ENCODE measurements at places on chromosomes 11 and 22.

GRCh38 chr22:44965171-44965570 lies 44.6 kb downstream of the PHF21B start:
- no peak for DNase-seq

DNA sequence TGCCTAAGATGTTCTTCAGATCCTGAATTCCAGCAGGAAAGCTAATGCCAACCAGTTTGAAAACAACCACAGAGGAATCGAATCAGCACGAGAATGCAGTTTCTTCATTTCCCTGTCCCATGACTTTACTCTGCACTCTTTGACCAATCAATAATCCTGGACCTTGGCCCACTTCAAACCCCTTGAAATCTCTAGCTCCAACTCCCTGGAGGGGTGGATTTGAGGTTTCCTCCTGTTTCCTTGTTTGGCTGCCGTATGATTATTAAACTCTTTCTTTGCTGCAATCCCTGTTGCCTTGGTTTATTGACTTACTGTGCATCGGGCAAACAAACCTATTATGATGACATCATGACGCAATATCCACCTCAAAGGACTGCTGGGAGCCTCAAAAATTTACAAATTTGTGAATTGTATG lies 109.3 kb downstream of the FBXO7 start:
- no peak for DNase-seq

GRCh38 chr11:14314127-14314526 lies 44.9 kb downstream of the RRAS2 start:
- DNase-seq: no peak

DNA sequence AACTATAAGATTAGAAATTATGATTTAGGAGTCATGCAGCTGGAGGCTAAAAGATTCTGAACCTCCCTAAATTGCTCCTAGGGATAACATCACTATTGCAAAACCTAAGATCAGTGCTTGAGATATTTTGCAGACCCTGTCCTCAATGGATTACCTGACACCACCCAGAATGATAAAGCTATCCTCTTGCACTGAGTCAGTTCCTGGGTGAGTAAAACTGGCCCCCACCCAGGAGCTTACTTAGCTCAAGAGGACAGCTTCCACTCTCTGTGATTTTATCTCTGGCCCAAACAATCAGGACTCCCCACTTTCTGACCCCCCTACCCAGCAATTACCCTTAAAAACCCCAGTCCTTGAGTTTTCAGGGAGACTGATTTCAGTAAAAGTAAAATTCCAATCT lies 2074.4 kb upstream of the RAG2 start:
- DNase-seq: no peak

GRCh38 chr11:29957431-29957830 lies 59.4 kb downstream of the KCNA4 start:
- DNase-seq: no peak

- no peak for DNase-seq
Measured at GRCh38 chr11:123228496-123229163, 33.6 kb upstream of the CLMP start.

- DNase-seq: no peak
Measured at GRCh38 chr11:117629891-117630538, 167.0 kb downstream of the DSCAML1 start.

DNA sequence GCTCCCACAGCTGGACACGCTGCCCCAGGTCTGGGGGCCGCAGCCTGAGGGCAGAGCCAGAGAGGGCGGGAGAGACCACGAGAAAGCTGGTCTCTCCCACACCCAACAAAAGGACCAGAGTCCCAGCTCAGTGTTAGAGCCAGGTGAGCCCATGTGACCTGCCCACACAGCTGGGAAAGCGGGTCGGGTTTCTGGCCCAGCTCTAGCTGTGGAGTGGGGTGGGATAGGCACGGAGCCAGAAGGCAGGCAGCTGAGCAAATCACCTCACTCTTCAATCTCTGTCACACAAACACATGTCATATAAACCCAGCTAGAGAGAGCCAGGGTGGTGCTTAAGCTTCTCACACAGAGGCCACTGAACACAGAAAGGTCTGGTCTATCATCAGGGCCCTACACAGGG lies 7.8 kb upstream of the EIF3D start:
- DNase-seq: no peak

DNA sequence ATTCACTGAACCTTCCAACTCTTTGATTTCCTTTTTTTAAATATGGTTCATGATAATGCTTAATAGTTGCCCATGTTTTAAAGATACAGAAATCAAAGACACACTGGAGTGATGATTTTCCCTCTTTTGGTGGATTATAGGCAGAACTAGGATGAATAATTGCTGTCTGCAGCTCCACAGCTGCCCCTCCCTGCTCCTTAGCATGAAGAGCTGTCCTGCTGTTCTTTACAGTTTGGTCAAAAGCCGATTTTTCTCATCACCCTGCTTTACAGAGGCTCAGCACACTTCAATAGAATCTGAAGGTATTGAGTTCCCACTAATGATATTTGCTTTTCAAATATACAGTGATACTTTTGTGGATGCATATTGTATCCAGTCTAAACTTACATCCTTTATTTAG lies 202.6 kb downstream of the AASDHPPT start:
- DNase-seq: no peak

DNA sequence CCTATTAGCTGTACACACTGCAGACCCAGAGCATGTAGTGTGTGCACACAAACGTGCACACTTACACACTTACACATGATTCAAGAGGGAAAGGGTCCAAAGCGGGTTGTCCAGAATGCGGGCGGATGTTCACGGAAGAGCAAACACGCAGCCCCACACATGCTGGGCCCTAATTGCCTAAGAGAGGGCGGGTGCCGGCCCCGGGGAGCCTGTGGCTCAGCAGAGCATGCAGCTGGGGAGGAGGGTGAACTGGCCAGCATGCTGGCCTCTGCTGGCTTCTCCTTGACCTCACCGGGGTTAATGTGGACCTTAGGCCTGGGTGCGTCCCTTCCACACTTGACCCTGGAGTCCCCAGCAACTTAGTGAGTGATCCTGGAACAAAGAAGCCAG lies 816.3 kb downstream of the BRD1 start:
- no peak for DNase-seq

DNA sequence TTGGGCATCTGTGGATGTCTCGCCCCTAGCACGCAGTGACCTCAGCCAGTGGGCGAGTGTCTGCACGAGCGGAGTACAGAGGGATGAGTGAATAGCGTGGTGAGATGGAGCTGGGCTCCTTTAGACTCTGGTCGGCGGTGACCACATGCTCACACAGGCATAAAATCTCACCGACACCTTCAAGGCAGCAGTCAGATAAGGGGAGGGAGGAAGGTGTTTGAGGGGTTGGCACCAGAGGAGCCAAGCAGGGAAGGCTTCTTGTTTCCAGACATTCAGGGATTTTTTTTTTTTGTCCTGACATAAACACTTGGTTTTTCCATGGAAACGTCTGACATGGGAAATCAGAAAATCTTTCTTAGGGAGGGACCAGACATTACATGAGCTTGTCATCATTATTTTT lies 35.8 kb downstream of the GRIK4 start:
- DNase-seq: no peak

DNA sequence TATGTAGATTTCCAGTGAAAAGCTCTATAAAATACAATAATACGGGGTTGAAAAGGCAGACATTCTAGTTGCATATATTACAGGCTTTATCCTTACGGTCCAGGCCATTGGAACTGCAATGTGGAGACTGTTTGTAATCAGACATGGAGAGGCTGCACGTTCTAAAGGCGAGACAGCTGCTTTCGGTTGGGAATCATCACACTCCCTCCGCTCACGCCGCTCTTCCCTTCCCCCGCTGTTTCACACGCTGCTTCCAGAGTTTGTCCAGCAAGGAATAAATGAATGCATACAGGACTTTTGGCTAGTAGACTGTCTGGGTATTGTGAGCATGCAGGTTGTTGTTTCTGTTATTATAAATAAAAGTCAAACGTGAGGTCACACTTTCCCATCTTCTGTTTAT lies 13.5 kb upstream of the EFCAB6 start:
- DNase-seq: no peak

- DNase-seq: no peak
Measured at GRCh38 chr22:31800065-31800464, 46.2 kb downstream of the DEPDC5 start.

DNA sequence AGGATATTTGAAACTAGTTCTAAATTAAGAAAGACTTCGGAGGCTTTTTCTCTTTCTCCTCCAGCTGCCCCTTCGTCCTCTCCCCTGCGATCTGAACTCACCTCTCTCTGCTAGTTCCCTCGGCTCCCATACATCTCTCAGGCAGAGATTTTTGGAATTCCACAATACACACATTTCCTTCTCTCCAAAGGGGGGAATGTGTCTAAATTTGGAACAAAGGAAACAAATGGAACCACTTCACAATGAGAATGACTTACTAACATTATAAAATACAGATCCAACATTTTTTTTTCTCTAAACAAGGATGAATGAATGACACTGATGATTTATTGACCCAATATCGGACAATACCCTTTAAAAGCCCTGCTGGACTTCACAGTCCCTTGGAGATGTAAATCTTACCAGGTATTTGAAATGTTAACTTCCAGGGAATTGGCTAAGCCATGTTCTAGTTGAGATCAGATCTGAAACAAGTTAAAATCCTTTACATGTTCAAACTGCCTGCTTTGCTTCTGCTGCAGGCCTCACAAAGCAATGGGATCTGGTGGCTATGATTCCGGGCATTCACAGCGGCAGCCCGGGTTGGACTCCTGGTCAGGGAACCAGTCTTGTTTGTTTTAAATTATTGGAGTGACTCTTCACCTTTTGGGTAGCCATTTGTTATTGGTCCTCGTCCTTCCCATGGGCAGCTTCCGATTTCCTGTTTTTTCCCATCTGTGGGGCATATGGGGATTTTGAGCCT lies 20.5 kb upstream of the GSTP1 start:
- DNase-seq: no peak

DNA sequence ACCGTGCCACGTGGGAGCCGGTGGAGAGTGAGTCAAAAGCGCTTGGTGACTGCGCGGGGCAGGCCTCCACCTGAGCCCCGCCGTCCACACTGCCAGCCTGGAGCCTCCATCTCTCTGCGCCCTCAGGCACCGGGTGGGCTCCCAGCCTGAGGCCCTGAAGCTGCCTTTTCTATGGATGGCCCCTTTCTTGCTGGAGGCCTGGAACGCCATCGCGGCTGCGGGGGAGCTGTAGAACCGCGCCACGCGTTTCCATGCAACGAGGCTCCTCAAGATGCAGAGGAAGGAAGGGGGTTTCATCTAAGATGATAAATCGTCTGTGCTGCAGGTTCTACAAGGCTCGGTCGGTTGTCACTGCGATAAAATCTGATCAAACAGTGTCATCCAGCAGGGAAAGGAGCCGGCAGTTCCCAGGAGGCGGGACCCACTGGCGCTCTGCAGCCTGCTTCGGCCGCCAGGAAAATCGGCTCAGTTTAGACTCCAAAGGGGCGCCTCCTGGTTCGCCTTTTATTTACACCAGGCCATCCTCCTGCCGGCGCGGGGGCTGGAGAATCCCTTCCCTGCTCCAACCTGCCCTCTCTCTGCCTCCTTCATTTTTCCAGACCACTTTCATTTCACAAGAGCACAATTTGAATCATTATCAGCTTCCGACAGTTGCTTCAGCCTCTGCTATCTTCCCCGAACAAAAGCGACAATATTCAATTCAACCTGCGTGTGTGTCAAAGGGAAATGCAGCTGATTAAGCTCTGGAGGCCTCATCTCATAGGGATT lies 624.4 kb downstream of the BRD1 start:
- DNase-seq: no peak

GRCh38 chr11:18080451-18080850 lies 25.4 kb downstream of the SAAL1 start:
- DNase-seq: no peak

GRCh38 chr11:131074573-131074972 lies 158.3 kb upstream of the SNX19 start:
- DNase-seq: no peak

- DNase-seq: no peak
Measured at GRCh38 chr11:22151649-22152197, 41.2 kb upstream of the ANO5 start.

DNA sequence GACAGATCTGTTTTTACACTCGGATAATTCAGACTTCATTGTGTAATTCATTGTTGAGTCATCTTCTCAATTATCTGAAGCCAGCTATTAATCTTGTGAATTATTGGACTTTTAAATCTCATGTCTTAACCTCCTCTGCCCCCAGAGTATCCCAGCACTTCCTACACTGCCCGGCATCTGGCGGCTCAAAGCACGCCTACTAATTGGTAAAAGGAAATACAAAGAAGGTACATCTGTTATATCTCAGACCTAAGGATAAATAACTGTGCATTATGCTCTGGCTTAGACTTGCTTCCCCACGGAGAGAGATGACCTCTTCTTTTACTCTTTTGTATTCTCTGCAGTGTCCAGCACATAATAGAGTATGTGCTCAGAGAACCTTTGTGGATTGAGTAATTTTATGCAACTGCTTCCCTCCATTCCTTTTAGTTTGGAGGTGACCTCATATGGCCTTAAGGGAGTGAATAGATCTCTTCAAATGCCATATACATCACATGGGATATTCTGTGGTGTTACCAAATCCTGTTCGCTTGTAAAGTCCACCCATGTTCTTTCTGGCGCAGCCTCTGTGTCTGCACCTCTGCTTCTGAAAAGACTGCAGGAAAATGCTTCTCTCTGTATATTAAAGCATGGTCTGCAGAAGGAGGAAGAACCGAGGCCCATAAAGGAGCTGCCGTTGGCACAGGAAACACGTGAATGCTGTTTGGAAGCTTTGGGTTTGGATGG lies 125.6 kb upstream of the SORL1-AS1 start:
- no peak for DNase-seq

DNA sequence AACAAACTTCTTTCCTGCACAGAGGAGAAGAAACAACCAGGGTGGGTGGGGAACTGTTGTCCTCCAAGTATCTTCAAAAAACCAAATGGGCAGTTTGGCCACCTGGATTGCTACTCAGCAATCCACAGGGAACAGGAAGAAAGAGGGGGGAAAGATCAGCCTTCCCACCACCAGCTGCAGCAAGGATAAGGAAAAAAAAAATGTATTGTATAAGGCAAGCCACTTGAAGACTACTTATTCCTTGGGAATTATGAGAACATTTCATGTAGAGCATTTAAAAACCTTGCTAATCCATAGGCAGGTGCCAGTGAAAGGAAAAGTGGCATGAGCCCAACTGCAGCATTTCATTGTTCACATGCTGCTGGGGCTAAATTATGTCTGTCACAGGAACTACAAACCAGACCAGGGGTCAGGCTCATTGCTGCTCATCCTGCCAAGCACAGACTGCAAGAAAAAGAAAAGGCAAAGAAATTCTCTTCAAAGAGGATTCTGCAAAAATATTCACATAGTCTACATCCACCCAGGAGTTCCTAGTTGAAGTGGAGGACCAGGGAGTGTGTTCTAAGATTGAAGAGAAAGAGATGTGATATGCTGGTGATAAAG lies 2.2 kb downstream of the RAB30 start:
- no peak for DNase-seq

GRCh38 chr22:36234919-36235318 lies 4.4 kb downstream of the APOL2 start:
- no peak for DNase-seq

GRCh38 chr11:35838071-35838470 lies 105.8 kb upstream of the LDLRAD3 start:
- DNase-seq: no peak
